ENCODE measurements at places on chromosomes 7 and 10.

DNA sequence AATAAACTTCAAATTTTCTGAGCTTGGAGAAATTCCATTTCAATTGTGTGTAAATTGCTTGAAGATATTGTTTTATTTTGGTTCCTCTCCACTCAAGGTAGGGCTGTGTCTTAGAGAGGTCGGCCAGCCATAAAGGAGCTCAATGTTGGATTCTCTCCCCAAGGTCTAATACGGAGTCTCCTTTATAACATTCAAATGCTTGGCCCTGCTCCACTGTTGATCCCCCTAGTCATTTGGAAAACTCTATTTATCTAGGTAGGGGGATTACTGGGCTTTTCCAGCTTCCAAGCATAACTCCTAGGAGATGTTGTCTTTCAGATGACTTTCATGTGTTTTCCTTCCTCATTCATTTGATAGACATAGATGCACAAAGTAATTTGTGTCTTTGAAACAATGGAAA lies 170.9 kb downstream of the LRMDA start:
- DNase-seq, result no peak

GRCh38 chr7:95549818-95550529 lies 46.3 kb downstream of the PDK4 start:
- no peak for DNase-seq

- no peak for DNase-seq
Observed at GRCh38 chr7:27478556-27478955, 184.1 kb downstream of the HIBADH start.

GRCh38 chr7:55510621-55511020 lies 61.7 kb downstream of the VOPP1 start:
- no peak for DNase-seq

DNA sequence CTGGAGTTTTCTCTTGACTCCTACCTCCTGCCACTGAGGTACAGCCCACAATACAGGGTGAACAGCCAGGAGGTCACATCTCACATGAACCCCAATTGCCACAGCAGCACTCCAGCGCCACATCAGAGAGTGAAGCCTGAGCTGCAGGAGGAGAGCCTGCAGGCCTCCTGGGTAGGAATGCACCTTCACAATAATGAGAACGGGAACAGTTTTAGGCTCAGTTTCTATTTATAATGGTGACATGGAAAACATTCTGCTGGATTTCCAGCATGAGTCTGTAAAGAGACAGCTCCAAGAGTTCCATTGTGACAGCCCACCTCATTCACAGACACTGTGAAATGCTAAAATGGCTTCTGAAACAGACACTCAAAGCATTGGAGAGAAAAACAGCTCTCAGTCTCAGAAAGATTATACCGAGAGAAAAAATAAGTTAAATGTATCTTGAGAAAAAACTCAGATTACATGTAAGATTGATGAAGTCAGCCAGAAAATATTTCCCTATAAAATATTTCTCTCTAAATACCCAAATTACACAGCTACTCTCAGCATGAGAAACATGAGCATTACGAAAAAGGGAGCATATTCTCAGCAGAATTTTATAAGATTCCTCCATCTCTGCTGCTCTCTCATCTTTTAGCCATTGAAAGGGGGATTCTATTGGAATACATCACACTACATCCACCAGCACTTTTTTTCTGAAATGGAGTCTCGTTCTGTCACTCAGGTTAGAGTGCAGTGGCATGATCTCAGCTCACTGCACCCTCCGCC lies 11.3 kb downstream of the ZNF680 start:
- DNase-seq, result no peak

GRCh38 chr7:20777377-20778062 lies 9.2 kb downstream of the SP8 start:
- no peak for DNase-seq

DNA sequence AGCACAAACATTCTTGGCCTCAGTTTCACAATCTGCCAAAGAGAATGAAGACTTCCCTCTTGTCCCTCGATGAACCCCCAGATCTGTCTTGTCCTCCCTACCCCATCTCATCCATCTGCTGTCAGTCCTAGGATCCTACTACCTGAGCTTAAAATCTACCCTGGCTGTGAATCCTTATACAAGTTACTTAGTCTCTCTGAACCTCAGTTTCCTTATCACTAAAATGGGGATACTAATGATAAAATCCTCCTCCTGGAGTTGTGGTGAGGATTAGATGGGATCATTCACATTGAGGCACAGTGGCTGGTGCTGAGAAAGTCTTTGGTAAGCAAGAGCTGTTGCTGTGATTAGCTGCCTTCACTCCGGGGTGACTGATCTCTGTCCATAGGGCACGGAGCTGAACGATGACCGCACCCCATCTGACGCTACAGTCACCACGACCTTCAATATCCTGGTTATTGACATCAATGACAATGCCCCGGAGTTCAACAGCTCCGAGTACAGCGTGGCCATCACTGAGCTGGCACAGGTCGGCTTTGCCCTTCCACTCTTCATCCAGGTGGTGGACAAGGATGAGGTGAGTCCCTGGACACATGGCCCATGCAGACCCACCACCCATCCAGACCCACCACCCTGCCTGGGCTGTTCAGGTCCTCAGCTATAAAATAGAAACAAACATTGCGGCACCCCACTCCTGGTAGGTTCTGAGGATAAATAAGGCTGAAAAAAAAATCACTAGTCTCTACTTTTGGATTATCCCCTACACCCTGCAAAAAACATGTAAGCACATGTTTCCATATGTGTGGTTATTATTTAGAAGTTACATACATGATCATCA lies 102.5 kb downstream of the C10orf105 start:
- DNase-seq, result no peak

GRCh38 chr7:157013602-157014549 lies 3.4 kb upstream of the MNX1 start:
- DNase-seq, result no peak

- DNase-seq, result no peak
Observed at GRCh38 chr10:127952575-127952869, 45.6 kb downstream of the PTPRE start.

GRCh38 chr7:90715067-90715466 lies 118.9 kb downstream of the CDK14 start:
- DNase-seq, result no peak

GRCh38 chr10:78832281-78832680 lies 236.5 kb upstream of the ZMIZ1 start:
- DNase-seq, result no peak

GRCh38 chr7:101507791-101508252 lies 121.3 kb downstream of the MYL10 start:
- DNase-seq, result no peak

- DNase-seq, result no peak
Observed at GRCh38 chr7:125878235-125878956, 948.8 kb upstream of the POT1 start.

- DNase-seq, result no peak
Observed at GRCh38 chr7:85103357-85103756, 83.5 kb downstream of the SEMA3D start.

GRCh38 chr7:30212701-30213111 lies 71.7 kb upstream of the ZNRF2 start:
- DNase-seq, result no peak

DNA sequence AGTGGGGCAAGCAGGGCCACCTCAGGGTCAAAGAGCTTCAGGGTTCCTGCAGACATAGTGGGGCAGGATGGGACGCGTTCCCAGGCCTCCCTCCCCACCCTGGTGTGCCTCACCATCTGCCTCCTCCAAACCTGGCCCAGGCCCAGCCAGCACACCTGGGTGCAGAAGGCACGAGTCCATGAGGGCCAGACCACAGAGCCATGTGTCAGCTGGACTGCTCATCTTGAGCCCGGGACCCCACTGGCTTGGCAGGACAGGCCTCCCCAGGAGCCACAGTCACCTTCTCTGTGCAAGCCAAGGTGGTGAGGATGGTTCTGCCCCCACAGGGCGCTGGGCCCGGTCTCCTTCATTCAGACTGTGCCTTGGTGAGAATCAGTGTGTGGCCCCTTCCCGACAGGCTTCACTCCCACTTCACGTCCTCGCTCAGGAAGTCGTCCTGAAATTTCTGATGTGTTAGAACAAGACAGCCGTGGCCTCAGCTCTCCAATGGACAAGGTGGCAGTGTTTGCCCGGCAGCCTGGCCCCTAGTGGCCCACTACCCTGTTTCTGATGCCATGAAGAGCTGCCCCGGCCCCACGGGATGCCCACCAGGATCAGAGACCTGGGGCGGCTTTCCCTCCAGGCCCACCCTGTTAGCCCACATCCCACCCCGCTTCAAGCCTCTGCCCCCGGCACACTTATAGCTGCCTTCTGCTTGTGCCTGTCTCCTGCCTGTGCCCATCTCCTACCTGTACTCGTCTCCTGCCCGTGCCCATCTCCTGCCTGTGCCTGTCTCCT lies 59.6 kb upstream of the EBF3 start:
- no peak for DNase-seq

GRCh38 chr10:22320591-22321155 lies at the start of gene BMI1:
Gene BMI1 (plus strand): TSS chr10:22321099. CDS start chr10:22326450, 5,351 bp downstream.
- peak; percentile 80 for DNase-seq

- DNase-seq, result no peak
Observed at GRCh38 chr10:102254426-102254825, 9.1 kb downstream of the GBF1 start.

DNA sequence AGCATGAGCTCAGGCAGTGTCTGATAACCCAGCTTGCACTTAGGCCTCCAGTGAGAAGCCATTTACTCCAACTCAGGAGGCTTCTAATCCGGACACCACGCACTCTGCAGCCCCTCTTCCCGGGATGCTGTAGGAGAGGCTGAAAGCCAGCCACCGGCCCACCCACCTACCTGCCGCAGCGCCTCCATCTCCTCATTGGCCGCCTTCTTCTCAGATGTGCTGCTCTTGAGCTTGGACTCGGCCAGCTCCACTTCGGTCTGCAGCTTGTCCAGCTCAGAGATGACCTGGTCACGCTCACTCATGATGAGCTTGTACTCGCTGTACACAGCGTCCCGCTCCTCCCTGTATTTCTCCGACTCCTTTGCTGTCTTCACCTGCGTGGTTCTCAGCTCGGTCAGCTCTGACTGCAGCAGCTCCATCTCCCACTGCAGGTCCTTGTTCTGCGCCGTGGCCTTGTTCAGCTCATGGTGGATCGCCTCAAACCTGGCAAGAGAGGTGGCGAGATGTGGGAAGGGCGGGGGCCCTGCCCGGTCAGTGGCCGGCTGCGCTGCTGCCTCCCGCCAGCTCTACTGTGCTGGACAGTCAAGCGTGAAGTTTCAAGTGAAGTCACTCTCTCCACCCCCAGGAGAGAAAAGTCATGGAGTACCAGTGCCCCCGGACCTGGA lies 84.7 kb downstream of the DLG5 start:
- no peak for DNase-seq

DNA sequence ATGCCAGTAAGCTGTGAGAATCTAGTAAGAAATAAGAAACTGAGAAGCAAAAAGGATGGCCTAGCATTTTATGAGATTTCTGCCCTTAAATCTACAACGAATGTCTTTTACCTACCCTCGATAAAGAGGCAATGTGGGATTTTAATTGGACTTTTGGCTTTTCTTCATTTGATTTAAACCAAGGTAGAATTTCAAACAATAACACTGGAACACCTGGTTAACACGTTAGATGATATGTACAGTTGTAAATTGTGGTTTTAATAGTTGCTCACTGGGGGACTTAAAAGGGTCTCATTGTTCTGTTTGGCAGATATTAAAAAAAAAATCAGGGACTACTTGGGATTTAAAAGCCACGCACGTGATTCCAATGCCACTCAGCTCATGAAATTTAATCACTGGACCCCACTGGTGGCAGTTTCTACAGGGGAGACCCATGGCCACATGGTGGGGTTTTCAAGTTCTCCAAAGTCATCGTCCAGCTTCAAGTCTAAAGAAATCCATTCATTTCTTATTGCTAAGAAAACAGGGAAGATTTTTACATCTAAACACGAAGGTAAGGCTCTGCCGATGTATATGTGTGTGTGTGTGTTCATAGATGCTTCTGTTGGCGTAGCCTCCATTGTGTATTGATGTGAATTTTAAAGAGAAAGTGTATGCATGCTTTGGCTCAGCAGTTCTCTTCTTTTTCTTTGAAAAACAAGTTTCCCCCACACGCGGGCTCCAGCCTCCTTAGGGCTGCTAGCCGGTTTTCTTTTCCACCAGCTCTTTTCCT lies 588.6 kb upstream of the MKI67 start:
- no peak for DNase-seq

- no peak for DNase-seq
Observed at GRCh38 chr10:131245475-131246059, 66.0 kb downstream of the TCERG1L start.

DNA sequence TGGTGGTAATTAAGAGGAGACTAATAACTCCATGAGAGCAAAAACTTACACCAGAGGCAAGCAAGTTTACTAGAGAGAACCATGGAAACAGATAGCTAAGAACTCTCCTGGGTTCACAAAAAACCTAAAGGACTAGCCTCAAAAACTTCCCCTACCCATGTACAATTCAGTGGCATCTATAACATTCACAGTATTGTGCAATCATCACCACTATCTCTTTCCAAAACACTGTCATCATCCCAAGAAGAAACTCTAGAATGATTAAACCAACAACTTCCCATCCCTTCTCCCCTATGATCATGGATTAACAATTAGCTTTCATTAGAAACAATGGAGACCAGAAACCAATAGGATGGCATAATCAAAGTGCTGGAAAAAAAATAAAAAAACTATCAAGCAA lies 1038.3 kb downstream of the LRMDA start:
- DNase-seq, result no peak

DNA sequence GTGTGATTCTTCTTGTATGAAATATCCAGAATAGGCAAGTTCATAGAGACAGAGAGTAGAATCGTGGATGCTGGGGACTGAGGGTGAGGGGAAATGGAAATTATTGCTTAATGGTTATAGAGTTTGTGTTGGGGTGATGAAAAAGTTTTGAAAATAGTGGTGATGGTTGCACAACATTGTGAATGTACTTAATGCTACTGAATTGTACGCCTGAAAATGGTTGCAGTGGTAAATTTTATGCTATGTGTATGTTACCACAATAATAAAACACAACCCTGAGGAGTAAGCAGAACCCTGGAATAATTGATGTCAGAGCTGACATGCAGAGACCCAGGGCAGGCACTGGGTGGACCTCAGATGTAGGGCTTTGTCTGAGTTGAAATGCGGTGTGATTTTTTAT lies 57.6 kb downstream of the TACR2 start:
- DNase-seq, result no peak

- DNase-seq, result no peak
Observed at GRCh38 chr7:105209870-105210269, 178.9 kb downstream of the SRPK2 start.

- no peak for DNase-seq
Observed at GRCh38 chr10:79128923-79129305, 60.1 kb downstream of the ZMIZ1 start.

Measured in stimulated activated naive CD4-positive, alpha-beta T cell treated with Interleukin-2 at 50 U/mL for 16 hours (primary cell).